Kidney (tissue), 22 donors: ENCODE measurements at places on chromosomes 3 and 15. TPM values are rescaled to one million over a fixed set of nuclear protein-coding genes. Genes with fewer than 3 reads are reported as not detected.

The AGBL1 gene
- total RNA-seq: not detected

The TRIM71 gene
- total RNA-seq: 1.2 TPM

The HRH1 gene
- 32.3 TPM for total RNA-seq

The ALCAM gene
- total RNA-seq: 36.4 TPM

The FETUB gene
- total RNA-seq: not detected

The SLC24A5 gene
- not detected for total RNA-seq

The UBE2E1 gene
- total RNA-seq: 83.2 TPM

The HCN4 gene
- total RNA-seq: 0.50 TPM

The CKMT1A gene
- 15.1 TPM for total RNA-seq

The BTLA gene
- total RNA-seq: 3.2 TPM

The TTC23 gene
- 23.6 TPM for total RNA-seq

The CLDN18 gene
- not detected for total RNA-seq

The ULK3 gene
- 36.1 TPM for total RNA-seq

The RFTN1 gene
- total RNA-seq: 34.1 TPM

The STARD5 gene
- total RNA-seq: 4.1 TPM

The RPP25 gene
- 7.2 TPM for total RNA-seq

The ITGA11 gene
- 11.1 TPM for total RNA-seq

The PLA2G4F gene
- 51.2 TPM for total RNA-seq

The CHDH gene
- 33.4 TPM for total RNA-seq

The SAXO2 gene
- 3.2 TPM for total RNA-seq

The WDR53 gene
- 12.3 TPM for total RNA-seq

The LXN gene
- 20.6 TPM for total RNA-seq

The DUOXA2 gene
- total RNA-seq: not detected

The MUC20 gene
- 42.6 TPM for total RNA-seq

The SMCO1 gene
- total RNA-seq: not detected

The C2CD4A gene
- total RNA-seq: 5.3 TPM

The CKMT1B gene
- total RNA-seq: 14.5 TPM

The STAC gene
- 6.2 TPM for total RNA-seq

The IL17RD gene
- 18.9 TPM for total RNA-seq

The GXYLT2 gene
- 3.8 TPM for total RNA-seq

The TM6SF1 gene
- total RNA-seq: 10.4 TPM

The EPB42 gene
- not detected for total RNA-seq

The RAB27A gene
- total RNA-seq: 45.8 TPM

The FEM1B gene
- total RNA-seq: 47.6 TPM
